ENCODE measurements at places on chromosomes 11 and 22.
A peak's percentile ranks its signal among the peaks of the same experiment; 100 is the strongest.

DNA sequence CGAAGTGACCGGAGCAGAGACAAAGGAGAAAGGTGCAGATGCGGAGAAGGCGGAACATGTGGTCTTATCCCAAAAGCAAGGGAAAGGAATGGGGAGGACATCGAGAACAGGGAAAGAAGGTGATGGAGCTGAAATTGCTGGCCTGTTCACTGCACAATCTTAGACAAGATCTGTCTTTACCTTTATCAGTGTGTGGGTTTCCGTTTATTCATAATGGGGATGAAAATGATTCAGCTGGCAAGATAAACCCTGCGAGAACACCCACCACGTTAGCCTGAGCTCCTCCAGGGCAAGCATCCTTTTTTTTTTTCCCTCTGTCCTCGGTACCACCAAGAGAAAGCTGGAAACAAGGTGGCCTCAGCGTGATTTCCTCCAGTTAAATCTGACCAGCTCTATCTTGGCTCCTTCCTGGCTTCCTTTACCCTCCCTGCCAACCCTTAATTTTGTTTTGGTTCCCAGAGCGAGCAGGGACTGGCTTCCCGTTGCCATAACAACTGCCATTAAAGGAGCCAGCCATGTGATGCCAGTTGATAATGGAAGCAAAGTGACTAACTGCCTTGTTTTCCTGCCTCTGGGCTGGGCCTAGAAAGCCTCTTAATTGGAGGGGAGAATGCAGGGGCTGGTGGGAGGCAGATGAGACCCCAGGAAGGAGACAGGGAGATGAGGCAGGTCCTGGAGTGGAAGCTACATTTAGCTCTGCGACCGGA lies 4.2 kb downstream of the SGSM1 start:
- DNase-seq = no peak

DNA sequence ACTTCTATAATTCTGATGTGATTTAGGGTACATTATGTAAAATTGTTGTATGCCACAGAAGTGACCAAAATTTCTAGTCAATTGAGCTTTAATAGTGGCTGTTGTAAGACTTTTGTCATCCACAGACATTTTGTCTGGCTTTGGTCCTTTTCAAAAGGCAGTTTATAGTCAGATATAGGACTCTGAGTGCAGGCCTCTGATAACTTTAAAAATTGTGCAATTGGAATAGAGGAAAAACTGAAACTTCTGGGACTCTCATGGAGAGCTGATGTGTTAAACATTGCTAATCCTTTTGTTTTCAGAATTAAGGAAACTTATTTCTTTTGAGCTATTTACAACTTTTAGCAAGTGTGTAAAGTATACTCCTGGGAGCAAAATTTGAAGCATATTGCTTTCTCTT lies 9.0 kb upstream of the MRPL17 start:
- DNase-seq = no peak

GRCh38 chr22:32909581-32910428 lies 108.3 kb downstream of the TIMP3 start:
- DNase-seq = no peak

- no peak for DNase-seq
Observed at GRCh38 chr11:75719340-75720239, 2.0 kb downstream of the MOGAT2 start.

GRCh38 chr22:38017272-38017920 lies 33.0 kb upstream of the SOX10 start:
- no peak for DNase-seq

GRCh38 chr11:24767411-24767810 lies 270.6 kb downstream of the LUZP2 start:
- no peak for DNase-seq

- peak; percentile 15 for DNase-seq
Observed at GRCh38 chr11:59380263-59381059, 21.8 kb downstream of the OR5AN1 start.

- DNase-seq = no peak
Observed at GRCh38 chr11:35185696-35186095, 46.7 kb downstream of the CD44 start.

- DNase-seq = no peak
Observed at GRCh38 chr11:14106303-14107049, 144.0 kb downstream of the SPON1 start.

DNA sequence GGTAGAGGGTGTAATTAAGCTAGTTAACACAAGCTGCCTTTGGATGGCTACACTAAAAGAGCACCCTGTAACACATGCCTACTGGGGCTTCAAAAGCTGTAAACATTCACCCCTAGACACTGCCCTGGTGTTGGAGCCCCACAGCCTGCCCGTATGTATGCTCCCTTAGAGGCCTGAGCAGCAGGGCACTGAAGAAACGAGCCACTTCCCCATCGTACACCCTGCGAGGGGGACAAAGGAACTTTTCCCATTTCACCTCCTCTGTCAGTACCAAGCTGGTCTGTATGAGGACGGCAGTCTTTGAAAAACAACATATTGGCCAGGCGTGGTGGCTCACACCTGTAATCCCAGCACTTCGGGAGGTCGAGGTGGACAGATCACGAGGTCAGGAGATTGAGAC lies 77.0 kb downstream of the MAML2 start:
- no peak for DNase-seq

DNA sequence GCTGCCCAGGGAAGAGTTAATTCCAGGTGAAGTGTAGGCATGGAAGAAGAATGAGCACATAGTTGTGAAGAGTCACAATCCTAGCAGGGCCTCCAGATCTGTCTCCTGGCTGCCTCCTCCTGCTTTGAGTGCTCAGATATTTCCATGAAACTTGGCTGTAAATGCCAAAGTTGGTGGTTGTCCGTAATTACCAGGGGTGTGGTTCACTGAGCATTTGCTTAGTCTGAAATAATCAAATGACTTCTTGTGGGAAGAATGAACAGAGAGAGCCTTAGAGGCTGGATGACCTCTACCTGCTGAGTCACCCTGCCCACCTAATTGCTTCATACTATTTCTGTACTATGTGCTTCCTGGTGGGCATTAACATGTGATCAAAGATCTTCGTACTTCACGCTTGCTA lies 50.9 kb downstream of the APIP start:
- no peak for DNase-seq

GRCh38 chr11:119092880-119093842 lies 8.5 kb downstream of the HMBS start:
- no peak for DNase-seq

- no peak for DNase-seq
Observed at GRCh38 chr11:68036717-68037239, 2.0 kb upstream of the TCIRG1 start.

DNA sequence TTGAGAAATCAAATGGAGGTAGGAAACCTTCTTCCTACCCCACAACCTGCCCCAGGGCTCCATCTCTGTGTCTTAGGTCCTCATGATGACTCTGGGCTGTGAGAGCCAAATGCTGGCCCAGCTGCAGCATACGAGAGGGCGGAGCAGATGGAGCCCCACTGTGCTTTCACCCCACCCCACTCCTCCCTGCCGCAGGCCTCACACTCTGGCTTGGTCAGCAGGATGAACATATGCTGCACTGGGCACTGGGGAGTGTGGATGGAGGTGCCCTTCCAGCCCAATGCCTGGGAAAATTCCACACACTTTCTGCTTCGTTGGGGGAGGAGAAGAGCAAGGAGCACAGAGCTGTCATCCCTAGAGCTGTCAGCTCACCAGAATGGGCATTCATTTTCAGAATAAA lies 271.6 kb upstream of the CADM1 start:
- no peak for DNase-seq

GRCh38 chr11:126942146-126942545 lies 58.4 kb downstream of the KIRREL3 start:
- DNase-seq = no peak

DNA sequence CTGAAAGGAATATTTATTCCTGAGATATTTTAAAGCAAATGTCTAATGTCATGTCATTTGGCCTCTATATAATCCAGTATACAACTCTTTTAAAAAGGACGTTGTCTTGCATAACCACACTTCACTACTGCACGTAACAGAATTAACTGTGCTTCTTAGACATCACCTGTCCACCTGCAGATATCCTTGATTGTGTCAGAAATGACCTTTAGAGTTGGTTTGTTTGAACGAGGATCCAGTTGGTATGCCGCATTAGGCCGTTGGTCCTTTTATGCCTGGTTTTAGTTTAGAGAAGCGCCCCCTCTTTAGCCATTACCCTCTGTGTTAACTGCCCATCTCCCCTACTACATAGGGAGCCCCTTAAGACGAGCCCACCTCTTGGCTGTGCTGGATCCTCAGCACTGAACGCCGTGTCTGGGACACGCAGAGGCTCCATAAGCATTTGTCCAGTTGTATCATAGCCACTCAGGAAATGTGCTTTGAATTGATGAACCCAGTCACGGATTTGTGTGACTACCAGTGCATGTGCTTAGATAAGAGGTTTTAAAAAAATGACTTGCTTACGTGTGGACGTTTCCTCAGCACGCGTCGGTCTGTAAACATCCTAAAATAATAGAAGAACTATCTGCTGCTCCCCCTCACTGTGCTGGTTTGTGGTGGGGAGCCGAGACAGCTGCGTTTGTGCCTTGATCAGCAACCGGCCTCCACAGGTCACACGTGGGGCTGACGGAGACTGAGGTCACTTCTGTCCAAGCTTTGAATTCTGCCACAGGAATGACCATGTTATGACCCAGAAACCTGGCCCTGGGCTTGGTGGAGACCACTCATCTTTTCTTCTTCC lies 4.0 kb downstream of the MICAL2 start:
- no peak for DNase-seq

DNA sequence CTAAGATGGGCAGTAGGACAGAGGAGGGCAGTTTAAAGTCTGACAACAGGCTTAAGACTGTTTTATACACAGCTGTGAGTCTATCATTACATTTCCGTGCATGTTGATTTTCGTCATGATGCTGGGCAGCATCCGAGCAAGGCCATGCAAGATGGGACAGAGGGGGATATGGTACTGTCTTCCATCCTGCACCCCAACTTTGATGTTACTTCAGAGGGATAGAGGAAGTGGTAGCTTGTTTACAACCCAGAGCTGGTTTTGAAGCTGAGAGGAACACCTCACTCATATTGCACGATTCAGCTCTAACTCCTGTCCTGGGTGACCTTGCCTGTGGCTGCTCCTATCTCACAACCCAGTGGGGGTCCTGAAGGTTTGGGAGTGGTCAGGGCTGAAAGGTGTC lies 3.0 kb upstream of the SORL1 start:
- no peak for DNase-seq

DNA sequence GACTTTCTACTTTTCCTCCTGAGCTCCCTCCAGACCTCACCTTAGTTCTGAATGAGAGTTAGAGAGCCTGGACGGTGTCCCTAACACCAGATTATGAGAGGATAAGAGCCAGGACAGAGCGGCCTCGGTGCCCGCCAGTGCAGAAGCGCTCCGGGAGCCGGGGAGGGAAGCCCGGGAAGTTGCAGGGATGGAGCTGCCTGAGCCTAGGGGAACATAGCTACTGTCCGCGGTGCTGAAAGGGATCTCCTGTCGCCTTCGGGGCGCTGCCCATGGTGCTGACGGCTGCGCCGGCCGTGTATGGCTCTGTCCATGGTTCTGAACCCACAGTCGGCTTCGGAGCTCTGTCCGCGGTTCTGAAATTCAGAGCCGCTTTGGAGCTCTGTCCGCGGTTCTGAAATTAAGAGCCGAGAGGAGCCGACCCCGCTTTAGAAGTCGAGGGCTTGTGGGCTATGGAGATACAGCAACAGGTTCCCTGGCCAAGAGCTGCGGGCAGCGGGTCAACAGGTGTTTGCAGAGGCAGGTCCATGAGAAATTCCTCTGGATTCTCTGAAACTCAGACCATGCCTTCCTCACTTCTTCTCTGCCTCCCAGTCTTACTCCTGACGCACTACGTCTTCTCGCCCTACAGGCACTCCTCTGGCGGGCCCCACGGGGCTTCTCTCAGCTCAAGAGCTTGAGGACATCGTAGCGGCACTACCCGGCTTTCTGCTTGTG lies 814 bp downstream of the NPAS4 start:
- DNase-seq = peak; percentile 93

GRCh38 chr11:92384358-92384757 lies 159.7 kb downstream of the FAT3 start:
- DNase-seq = no peak

GRCh38 chr11:70317581-70318305 lies 47.3 kb downstream of the PPFIA1 start:
- no peak for DNase-seq

GRCh38 chr11:110862407-110862806 lies 150.2 kb upstream of the ARHGAP20 start:
- DNase-seq = no peak

DNA sequence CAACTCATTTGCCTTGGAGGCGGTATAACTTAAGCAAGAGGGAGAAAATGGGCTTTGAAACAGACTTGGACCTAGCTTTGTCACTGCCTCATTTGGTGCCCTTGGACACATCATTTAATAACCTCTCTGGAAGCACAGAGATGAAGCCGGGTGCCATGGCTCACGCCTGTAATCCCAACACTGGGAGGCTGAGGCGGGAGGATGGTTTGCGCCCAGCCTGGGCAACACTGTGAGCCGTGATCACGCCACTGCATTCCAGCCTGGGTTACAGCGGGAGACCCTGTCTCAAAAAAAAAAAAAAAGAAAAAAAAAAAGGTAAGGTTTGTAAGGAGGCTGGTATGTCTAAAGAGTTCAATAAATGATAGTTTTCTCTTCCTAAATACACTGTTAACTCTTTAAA lies 806 bp downstream of the COA4 start:
- DNase-seq = no peak

DNA sequence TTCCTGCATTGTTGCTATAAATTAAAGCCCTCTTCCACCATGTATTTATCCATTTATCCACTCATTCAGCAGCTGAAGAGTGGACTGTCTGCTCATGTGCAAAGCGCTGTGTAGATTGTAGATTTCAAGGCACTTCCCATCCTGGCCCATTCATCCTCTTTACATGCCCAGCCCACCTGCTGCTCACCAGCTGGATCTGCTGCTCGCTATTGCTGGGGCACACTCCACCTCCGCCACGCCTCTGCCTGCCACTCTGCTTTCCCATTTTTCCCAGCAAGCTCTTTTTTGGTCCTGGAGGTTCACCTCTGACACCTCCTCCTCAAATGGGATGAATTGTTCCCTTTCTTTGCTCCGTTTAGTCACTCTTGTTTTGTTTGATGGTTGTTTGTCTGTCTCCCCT lies 48.3 kb downstream of the CEP164 start:
- no peak for DNase-seq

DNA sequence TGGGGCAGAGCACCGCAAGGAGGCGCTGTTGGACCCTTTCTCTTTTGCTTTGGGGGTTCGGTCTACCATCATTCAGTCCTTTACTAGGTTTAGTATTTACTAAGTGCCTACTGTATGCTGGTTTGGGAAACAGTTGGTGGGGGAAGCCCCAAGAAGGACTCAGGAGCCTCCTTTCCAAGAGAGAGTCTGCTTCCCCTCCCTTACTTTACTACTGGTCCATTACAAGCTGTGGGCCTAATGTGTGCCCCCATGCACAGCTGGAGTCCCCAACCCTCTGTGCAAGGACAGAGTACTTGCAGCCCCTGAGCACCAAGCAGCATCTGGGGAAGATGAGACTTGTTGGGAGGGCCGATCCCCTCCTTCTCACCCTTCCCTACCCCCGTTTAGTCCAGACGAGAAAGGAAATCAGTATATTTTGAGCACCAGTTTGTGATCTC lies 876 bp upstream of the UBE2L6 start:
- peak; percentile 86 for DNase-seq

DNA sequence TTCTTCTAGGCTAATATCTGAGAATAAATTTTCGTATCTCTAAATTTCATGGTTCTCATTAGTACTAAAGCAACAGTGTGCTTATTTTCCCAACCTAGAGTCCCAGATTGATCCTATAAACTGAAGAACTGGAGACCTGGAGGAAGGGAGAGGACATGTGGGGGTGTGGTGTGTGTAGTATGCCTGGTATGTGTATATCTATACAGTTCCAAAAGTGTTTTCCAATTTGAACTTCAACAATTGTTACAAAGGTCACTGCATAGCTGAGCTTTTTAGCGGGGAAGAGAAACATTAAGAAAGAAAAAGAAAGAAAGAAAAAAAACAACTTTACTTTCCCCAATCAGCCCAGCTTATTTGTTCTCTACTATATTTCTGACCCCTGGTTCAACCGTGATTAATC lies 152.1 kb downstream of the SOX6 start:
- no peak for DNase-seq
